Neural crest cell (in vitro differentiated cells): ENCODE measurements at places on chromosomes 6 and 20. TPM values are rescaled to one million over a fixed set of nuclear protein-coding genes. Genes with fewer than 3 reads are reported as not detected.

The EEF1E1 gene
- total RNA-seq = 49.9 and 53.2 TPM in 2 replicates

The UST gene
- total RNA-seq = 5.5 and 6.1 TPM in 2 replicates

The TEAD3 gene
- 18.0 and 19.2 TPM in 2 replicates for total RNA-seq

The PROKR2 gene
- not detected in 2 replicates for total RNA-seq

The MATN4 gene
- 0.18 TPM in 1 of 2 replicates, not detected in the other for total RNA-seq

DNA sequence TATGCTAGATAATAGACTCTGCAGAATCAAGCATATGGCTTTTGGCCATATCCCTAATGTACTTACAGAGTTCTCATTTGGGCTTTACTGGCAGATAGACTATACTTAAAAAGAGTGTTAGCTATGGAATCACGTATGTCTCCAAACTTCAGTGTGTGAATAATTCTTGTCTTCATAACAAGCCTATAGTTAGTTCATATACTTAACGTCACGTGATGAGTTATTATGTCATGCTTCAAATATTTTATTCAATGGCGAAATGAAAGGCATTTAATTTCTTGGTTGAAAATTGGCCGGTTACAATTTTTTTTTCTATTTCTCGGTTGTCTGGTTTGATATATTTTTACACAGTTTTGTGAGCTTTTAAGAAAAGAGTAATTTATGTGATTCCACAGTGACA lies 62.7 kb downstream of the MEI4 start:
- no peaks in the 10 kb centered on the region for H3K27me3 ChIP-seq
- H3K4me3 ChIP-seq = no peak overlapping the region
- H3K4me1 ChIP-seq = peaks cover 6% of the 10 kb centered on the region

- H3K27ac ChIP-seq = no peak overlapping the region
- H3K36me3 ChIP-seq = peaks cover 5% of the 10 kb centered on the region
- no peak for DNase-seq
- H3K27me3 ChIP-seq = no peaks in the 10 kb centered on the region
These were observed 88.9 kb upstream of the ECI2 start for GRCh38 chr6:4224067-4224978.

- H3K27ac ChIP-seq = no peak overlapping the region
- no peaks in the 10 kb centered on the region for H3K4me1 ChIP-seq
- no peaks in the 10 kb centered on the region for H3K27me3 ChIP-seq
- H3K36me3 ChIP-seq = peaks cover 11% of the 10 kb centered on the region
These were observed 4.5 kb upstream of the DEFB119 start for GRCh38 chr20:31394900-31395299.

DNA sequence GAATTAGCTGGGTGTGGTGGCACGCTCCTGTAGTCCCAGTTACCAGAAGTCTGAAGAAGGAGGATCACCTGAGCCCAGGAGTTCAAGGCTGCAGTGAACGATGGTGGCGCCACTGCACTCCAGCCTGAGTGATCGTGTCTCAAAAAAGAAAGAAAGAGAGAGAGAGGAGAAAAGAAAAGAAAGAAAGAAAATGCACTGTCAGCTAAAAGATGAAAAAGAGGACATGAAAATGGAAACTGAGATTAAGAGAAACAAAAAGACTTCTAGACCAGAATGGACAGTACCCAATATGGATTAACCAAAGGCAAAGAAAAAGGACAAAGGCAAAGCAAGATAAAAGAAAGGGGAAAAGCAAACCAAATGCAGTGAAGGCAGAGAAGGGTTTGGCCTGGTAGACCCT lies 9.0 kb upstream of the RALGAPA2 start:
- H3K4me1 ChIP-seq = no peaks in the 10 kb centered on the region
- peaks cover 3% of the 10 kb centered on the region for H3K27me3 ChIP-seq
- no peaks in the 10 kb centered on the region for H3K36me3 ChIP-seq
- no peak overlapping the region for H3K27ac ChIP-seq
- no peak for DNase-seq

DNA sequence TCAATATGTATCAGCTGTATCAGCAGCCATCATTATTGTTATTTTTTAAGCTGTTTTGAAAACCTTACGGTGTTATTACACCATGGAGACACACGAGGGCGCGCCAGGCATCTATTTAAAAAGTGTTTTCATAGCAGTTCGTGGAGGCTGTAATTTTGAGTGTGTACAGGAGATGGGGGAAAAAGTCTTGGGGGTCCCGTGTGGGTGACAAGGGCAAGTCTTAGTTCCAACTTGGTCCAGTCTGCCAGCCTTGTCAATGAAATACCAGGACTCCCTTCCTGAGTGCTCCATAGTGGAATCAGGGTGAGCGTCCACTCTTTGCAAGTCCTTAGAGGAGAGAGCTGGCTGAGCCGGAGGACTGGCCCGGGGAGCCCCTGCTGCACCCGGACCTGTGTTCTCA lies 43.3 kb downstream of the SLC2A10 start:
- peaks cover 12% of the 10 kb centered on the region for H3K4me1 ChIP-seq
- no peak overlapping the region for H3K27ac ChIP-seq
- peak; percentile 72 for DNase-seq
- peaks cover 10% of the 10 kb centered on the region for H3K27me3 ChIP-seq

- H3K27me3 ChIP-seq = no peaks in the 10 kb centered on the region
- H3K27ac ChIP-seq = no peak overlapping the region
- no peak overlapping the region for H3K4me3 ChIP-seq
- no peak for DNase-seq
- H3K36me3 ChIP-seq = no peaks in the 10 kb centered on the region
These were observed 27.7 kb downstream of the ALDH5A1 start for GRCh38 chr6:24522228-24523176.

GRCh38 chr20:36252511-36252910 lies 16.2 kb downstream of the AAR2 start:
- no peaks in the 10 kb centered on the region for H3K4me1 ChIP-seq
- H3K27ac ChIP-seq = no peak overlapping the region
- H3K4me3 ChIP-seq = no peak overlapping the region
- H3K27me3 ChIP-seq = no peaks in the 10 kb centered on the region

DNA sequence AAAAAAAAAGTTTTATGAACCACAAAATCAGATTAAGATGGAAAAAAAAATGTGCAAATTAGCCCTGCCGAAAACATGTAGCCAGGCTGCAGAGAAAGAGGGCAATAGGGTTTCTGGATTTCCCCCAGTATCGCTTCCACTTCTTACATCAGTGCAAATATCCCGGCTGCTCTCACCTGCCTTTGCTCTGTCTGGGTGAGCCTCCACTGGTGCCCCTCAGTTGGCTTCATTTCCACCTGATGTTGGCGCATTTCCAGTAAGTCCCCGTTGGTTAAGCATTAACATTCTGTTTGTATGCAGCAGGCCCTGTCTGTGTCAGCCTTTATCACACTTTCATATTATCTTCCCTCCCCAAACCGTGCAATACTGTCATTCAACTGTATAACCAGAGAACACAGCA lies 215.1 kb downstream of the CBLN4 start:
- no peaks in the 10 kb centered on the region for H3K36me3 ChIP-seq
- H3K4me3 ChIP-seq = no peak overlapping the region
- DNase-seq = no peak
- H3K4me1 ChIP-seq = no peaks in the 10 kb centered on the region
- no peak overlapping the region for H3K27ac ChIP-seq
- H3K27me3 ChIP-seq = no peaks in the 10 kb centered on the region

DNA sequence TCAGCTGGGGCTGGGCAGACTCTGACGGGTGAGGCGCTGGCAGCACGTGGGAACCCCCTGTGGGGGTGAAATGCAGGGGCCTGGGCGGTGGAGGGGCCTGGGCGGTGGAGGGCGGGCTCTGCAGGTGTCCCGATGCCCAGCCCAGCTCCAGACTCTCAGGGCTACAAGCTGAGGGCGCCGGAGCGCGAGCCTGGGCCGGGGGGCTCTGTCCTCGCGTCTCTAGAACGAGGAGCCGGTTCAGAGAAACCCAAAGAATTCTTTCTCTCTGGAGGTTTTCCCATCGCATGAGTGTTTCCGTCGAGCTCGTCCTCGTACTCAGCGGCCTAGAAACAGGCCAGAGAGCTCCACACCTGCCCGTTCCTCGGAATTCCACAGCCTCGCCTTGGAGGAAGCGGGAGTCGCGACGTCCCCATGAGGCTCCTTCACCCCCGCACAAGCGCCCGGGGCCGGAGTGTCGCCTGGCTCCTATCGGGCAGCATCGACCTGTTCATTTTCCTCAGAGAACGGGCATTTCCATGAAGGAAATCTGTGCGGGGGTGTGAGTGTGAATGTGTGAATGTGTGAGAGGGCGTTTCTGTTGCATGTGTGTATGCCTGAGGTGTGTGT lies 76.9 kb downstream of the SMOC2 start:
- H3K36me3 ChIP-seq = no peaks in the 10 kb centered on the region
- no peaks in the 10 kb centered on the region for H3K27me3 ChIP-seq
- H3K27ac ChIP-seq = no peak overlapping the region
- no peaks in the 10 kb centered on the region for H3K4me1 ChIP-seq
- no peak overlapping the region for H3K4me3 ChIP-seq

GRCh38 chr20:57420571-57421252 lies 29.5 kb downstream of the RBM38 start:
- H3K36me3 ChIP-seq = no peaks in the 10 kb centered on the region
- H3K27ac ChIP-seq = no peak overlapping the region
- no peak for DNase-seq
- peaks cover 7% of the 10 kb centered on the region for H3K4me1 ChIP-seq

- peaks cover 2% of the 10 kb centered on the region for H3K4me1 ChIP-seq
- no peak overlapping the region for H3K27ac ChIP-seq
- H3K36me3 ChIP-seq = peaks cover 11% of the 10 kb centered on the region
These were observed 18.7 kb upstream of the HDAC2 start for GRCh38 chr6:113989675-113990074.
